ENCODE measurements at places on chromosomes 4 and X.

GRCh38 chr4:108920395-108921087 lies 157.7 kb upstream of the ETNPPL start:
- no peak for DNase-seq

GRCh38 chr4:70838204-70838603 lies 1.5 kb downstream of the GRSF1 start:
- peak; percentile 40 for DNase-seq

- DNase-seq, result no peak
These were observed 153.4 kb upstream of the ANK2 start for GRCh38 chr4:112895811-112896608.

GRCh38 chr4:142077048-142077447 lies 440.7 kb downstream of the IL15 start:
- no peak for DNase-seq

DNA sequence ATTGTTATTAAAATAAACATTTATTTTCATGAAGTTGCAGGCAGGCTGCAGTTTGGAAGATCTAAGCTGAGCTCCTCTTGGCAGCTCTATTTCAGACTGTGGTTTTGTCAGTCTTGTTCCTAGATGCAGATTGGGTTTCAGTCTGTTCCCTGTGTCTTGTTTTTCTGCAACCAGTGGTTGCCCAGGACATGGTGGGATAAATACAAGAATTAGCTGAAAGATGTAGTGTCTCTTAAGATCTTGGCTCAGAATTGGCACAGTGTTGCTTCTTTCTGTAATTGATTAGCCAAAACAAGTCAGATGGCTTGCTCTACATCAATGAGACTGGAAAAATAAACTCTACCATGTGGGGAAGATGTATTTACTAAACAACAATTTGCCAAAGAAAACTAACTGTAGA lies 283.0 kb upstream of the BOD1L1 start:
- DNase-seq, result no peak

- peak; percentile 43 for DNase-seq
These were observed 2.4 kb downstream of the RAB33A start for GRCh38 chrX:130174045-130174704.

GRCh38 chrX:17020851-17021821 lies 74.7 kb downstream of the REPS2 start:
- DNase-seq, result no peak

- no peak for DNase-seq
These were observed 46.1 kb downstream of the PGRMC2 start for GRCh38 chr4:128241425-128241913.

DNA sequence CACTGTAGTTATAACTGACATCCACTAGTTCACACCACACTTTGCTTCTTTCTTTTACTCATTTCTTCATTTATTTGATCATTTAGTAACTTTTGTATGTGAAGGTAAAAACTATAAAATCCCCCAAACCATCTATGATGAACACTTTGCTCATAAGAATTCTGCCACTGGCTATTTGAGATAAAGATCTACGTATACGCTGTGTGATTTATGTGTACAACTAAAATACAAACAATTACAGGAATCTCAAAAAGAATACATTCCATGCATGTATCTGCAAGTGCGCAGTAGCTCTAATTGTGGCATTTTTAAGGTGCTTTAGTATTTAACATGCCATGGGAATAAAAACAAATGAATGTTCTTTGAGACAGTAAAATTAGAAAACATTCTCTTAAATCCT lies 156.9 kb upstream of the NAP1L5 start:
- DNase-seq, result no peak

GRCh38 chrX:23900220-23900797 lies 7.4 kb downstream of the APOO start:
- peak; percentile 49 for DNase-seq

DNA sequence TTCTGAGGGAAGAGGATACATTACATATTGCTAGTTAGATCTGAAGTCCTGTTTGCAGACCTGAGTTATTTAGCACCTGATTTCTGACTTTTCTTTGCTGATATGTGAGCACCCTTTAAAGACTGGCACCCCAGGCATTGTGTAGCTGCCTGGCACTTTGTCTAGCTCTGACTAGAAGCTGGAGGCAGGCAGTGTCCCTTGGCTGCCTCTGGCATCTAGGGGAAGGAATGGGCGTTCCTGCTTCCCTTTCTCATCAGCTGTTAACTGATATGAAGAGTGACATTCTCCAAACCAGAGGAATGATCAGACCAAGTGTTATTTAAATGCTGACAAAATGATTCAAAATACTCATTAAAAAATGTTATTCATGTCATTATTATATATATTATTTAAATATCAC lies 30.3 kb upstream of the SHISA3 start:
- no peak for DNase-seq

- no peak for DNase-seq
These were observed 604.8 kb upstream of the TECRL start for GRCh38 chr4:65014078-65014477.

DNA sequence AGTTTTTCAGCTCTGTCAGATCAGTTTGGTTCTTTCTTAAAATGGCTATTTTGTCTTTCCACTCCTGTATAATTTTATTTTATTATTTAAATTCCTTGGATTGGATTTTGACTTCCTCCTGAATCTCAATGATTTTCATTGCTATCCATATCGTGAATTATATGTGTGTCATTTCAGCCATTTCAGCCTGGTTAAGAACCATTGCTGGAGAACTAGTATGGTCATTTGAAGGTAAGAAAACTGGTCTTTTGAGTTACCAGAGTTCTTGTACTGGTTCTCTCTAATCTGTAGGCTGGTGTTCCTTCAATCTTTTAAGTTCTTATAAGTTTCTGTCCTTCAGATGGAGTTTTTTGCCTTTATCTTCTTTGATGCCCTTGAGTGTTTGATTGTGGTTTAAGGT lies 815.5 kb downstream of the KLHL13 start:
- DNase-seq, result no peak

DNA sequence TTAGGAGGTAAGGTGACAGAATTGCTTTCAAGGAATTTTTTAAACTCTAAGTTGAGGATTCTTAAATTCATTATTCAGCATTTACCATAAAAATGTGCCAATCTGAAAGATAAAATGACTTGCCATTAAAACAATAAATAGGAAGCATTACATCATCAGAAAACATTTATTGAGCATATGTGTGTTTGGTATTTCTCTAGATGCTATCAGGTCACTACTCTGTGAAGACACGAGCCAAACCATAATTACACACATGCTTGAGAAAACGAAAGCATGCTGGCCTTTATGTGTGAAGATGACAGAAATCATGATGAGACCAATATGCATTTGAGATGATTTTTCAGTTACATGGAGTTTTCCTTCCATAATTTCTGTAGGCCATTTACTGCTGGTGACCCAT lies 12.3 kb upstream of the IL21 start:
- DNase-seq, result no peak

GRCh38 chrX:1400049-1400448 lies 8.1 kb upstream of the SLC25A6 start:
- no peak for DNase-seq

All from erythroblast (primary cell).